ENCODE measurements at places on chromosomes 2 and 18.

DNA sequence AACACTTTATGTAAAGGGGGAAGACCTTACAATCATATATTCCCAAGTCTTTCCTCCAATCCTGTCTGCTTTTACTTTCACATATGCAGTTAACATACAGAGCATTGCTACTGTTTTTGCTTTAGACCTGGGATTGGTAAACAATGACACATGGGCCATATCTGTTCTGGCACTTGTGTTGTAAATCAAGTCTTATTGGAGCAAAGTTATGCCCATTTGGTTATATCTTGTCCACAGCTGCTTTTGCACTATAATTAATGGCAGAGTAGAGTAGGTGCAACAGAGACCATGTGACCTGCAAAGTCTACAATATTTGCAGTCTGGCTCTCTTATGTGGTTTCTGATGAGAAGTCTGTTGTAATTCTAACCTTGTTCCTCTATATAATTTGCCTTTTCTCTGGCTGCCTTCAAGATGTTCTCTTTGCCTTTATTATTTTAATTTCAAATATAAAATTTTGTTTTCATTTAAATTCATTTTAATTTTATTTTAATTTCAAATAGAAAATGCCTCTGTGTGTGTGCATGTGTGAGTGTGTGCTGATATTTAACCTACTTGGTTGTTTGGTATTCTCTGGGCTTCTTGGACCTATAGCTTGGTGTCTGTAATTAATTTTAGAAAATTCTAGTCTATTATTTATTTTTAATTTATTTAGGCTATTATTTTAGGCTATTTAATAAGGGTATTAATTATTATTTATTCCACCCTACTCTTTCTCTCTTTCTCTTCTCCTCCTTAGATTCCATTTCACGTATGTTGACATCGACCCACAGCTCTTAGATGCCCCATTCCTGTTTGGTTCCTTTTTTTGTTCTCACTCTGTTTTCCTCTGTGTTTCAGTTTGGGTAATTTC is 16.8 kb upstream of the LPIN1 start:
- no peak for DNase-seq

DNA sequence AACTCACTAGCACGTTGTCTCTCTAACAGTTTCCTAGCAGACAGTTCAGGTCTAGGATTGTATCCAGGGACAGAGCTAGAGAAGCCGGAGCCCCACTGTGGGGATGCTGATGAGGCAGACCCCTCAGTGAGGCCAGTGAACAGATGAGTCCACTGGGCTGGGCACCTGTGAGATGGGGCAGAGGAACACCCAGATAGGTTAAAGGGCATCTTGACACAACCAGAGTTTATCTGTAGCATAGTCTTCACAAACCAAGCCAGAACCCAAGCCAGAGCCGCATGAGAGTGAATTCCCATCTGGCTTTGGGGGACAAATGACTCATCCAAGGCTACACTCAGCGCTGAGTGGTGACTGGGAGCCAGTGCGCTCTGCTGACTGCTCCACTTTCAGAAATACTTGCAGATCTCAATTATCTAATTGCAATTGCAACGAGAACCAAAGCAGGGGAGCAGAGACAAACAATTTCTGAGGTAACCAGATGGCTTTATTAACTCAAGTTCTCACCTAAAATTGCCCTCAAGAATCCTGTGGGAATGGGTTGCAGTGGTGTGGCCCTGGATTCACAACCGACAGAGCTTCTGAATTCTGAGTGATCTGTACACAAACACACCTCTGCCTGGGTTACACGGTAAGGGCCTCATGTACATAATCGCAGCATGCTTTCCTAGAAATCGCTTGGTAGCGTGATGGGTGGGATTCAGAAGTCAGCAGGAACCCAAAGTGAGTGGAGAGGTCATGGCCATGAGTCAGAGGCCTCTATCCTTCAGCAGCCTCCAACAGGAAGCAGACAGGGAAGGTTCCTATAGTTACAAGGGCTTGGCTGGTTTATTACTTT is 48.7 kb upstream of the MSH2 start:
- peak; percentile 65 for DNase-seq

DNA sequence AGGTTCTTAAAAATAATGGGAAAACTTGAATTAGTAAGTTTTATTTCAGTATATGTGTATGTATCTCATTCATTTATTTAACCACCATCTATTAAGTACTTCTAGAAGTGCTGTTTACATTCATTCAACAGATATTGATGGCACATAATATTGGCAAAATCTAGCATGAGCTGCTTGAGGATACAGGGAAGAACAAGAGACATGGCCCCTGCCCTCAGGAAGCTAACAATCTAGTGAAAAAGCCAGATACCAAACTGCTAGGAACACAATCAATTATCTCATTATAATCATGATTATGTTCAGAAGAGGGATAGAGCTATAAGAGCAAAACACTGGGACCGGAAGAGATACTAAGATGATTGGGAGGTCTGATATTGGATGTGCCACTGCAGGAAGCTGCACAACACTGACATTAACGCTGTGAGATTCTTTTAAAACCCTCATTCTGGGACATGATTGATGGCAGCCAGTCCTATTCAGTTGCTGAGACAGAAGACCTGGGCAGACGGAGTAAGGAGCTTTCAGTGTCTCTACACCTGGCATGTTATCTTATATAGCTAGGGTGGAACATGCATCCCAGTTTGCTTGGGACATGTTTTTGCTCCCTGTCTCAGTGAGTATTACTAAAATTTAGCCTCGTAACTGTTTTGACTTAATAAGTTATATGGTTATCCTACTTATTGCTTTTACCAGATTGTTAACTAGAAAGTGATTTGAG is 314.1 kb downstream of the STK39 start:
- DNase-seq, result no peak

DNA sequence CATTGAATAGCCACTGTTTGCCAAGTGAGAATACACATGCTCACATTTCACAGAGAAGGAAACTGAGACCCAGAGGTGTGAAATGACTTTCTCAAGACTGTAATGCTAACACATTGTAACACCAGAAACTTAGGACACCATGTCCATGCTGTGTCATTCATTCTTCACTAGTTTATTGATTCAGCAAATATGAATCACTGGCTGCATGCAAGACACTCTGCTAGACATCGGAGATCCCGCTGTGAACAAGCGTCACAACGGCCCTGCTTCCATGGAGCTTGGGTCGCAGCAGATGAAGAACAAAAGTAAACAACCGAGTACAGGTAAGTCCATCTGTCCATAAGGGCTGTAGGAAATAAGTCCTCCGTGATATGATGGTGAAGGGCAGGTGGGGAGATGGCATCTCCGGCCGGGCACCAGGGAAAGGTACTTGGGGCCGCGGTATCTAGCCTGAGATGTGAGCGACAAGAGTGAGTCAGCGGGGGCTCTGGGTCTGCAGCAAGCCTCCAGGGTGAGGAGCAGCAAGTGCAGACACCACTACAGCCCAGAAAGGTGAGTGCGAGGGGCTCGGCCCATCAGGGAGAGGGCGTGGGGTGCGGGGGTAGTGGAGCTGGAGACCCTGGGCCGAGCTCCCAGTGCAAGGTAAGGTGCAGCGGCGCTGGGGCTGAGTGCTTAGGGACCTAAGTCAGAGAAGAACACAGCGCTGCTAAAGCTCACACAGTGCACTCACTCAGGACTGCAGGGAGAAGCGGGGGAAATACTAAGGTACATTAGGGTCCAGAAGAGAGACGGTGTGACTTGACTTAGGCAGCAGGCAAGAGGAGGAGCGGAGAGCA is 391.2 kb downstream of the FBXO15 start:
- no peak for DNase-seq

GRCh38 chr2:67012165-67012564 is 385.0 kb upstream of the ETAA1 start:
- no peak for DNase-seq

DNA sequence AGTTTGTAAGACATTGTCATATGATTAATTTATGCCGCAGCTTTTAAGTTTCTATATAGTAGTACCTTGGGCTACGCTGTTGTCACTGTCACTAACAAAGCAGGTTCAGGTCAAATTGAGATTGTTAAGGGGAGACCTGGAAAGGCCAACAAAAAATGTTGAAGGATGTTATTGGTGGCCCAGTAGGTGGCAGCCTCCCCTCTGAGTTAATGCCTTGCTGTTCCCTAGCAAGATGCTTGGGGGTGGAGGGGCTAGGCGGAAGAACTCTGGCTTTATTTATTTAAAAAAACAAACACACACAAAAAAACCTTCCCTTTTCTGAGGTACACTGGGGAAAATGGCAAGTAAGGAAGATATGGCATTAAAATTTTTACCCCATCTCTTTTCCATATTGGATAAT is 128.3 kb upstream of the ATP5MC3 start:
- peak; percentile 18 for DNase-seq

DNA sequence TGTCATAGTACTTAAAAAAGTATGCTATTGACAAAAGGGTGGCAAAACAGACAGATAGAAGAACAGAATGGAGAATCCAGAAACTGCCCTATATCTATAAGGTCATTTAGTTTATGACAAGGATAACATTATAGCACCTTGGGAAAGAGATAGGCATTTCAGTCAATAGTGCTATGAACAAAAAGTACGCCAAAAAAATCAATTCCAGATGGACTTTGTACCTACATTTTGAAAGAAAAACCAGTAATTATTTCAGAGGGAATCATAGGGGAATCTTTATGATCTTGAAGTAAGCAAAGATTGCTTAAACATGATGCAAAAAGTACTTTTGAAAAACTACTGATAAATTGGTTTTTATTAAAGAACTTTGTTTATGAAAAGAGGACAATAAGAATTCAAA is 59.9 kb upstream of the SETBP1 start:
- no peak for DNase-seq

- no peak for DNase-seq
These were observed 45.5 kb downstream of the RNF152 start for GRCh38 chr18:61847164-61847791.

DNA sequence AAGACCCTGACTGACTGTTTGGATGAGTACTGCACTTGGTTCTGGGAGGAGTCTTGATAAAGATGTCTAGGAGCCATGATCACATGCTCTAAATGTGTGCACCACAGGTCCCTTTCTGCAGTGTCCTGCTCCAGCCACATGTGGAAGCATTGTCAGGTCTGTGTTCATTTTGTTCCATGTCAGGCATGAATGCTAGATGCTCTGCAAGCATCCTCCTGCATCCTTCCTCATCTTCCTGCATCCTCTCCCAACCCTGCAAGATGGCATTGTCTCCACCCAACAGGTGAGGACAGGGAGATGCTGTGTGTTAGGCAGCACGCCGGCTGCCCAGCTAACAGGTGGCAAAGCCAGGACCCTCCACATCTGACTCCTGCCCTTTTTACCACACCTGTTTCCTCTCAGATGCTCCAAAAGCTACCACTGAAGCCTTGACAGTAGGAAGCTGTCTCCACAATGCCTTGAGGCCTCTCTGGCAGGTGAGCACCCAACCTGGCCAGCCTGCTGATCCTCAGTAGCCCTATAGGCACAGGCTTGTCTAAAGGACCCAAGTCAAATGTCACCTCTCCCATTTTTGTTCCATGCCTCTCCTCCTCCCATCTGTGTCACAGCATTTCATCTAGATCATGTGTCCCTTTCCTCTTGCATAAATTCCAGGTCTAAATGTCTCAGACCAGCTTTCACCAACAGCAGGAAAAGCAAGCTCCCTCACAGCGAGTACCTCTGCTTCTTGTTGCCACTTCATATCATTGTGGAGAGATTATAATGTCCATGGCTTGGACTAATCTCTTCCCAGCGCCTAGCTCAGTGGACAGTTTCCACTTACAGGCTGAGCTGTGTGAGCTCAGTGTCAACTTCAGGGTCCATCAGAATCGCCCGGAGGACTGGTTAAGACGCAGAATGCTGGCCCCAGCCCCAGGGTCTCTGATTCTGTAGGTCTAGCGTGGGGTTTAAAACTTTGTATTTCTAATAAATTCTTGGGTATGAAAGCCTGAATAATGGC is 55.0 kb downstream of the TMEM163 start:
- DNase-seq, result no peak

GRCh38 chr2:439077-439476 is 151.2 kb upstream of the ALKAL2 start:
- DNase-seq, result no peak

- DNase-seq, result peak; percentile 51
These were observed 48.8 kb downstream of the HAUS1 start for GRCh38 chr18:46152808-46153617.

DNA sequence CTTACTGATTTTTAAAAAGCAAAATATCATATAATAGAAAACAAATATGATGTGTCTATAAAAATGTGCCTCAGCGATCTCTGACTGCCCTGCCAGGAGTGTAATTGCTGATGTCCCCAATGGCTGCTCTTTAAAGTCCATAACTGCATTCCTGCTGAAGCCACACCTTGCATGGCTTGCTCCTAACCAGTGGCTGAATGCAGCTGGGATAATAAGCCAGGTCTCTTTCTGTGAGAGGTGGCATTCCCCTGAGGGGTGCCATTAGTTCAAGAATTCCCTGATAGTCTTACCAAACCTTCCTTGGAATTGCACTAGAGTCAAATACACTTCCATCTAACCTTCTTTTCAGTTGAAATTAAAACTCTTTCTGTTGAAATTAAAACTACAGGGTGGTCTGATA is 125.8 kb upstream of the ZNF804A start:
- DNase-seq, result no peak

- no peak for DNase-seq
These were observed 32.5 kb upstream of the RMDN2 start for GRCh38 chr2:37892436-37893114.

GRCh38 chr2:95015261-95015912 is 10.1 kb upstream of the MAL start:
- DNase-seq, result no peak

GRCh38 chr2:145743011-145743410 is 1223.1 kb upstream of the ZEB2 start:
- no peak for DNase-seq

GRCh38 chr2:88048541-88048940 is 7.0 kb downstream of the KRCC1 start:
- no peak for DNase-seq

DNA sequence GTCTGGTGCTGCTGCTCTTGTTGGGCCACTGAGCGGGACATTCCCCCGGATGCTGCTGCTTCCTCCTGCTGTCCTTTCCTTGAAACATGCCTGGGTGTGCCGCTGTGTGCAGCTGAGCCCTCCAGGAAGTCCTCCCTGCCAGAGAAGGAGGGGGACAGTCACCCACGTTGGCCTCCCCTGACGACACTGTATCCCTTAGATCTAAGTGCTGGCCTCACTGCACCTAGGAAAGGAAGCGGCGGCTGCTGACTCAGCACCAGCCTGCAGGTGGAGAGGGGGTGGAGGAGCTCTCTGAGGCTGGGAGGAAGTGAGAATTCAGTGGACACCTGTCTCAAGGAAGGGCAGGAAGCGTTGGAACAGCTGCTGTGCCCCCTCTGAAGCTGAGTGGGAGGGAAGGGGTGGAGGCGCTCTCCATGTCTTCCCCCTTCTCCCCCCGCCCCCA is 239.8 kb downstream of the HAUS1 start:
- no peak for DNase-seq
